Breast epithelium (tissue), 4 donors: ENCODE measurements at places on chromosomes 4 and X.

DNA sequence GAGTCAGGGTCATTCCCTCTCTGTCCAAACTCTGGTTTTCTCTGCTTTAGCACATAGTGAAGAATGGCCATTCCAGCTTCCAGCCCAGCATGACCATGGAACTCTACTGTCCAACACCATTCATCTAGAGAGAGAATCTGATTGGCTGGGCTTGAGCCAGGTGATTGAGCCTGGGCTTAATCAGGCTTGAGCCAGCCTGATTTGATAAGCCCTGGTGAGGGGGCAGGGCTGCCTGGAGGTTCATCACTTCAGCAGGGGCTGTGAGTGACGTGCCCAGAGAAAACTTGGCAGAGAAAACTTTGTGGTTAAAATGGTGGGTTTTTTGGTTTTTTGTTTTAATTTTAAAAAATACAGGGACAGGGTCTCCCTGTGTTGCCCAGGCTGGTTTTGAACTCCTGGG, 62.5 kb downstream of the KIAA0232 start:
- DNase-seq: no peak

DNA sequence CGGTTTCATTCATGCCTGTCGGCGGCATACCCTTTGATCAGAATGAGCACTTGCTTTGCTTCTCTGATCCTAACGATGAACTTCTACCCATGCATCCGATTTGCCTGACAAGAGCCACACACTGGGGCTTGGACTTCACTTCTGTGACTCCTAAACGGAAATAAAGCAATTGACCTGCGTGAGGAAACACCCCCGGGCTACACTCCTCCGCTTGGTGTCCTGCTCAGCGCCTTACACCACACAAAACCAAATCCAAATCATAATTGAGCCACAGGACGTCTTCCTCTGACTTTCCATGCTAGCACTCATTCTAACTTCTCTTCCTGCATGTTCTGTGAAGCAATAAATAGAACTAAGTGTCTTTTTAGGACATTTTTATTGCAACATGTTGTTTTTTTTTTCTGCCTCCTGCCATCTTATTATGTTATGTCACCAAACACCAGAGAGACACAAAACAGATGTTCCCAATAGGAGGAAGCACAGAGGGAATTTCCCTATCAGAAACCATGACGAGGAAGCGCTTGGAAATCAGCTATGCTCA, 110.8 kb upstream of the FAM9B start:
- no peak for DNase-seq

GRCh38 chr4:152160225-152160800, 375.6 kb downstream of the FBXW7 start:
- DNase-seq: no peak

DNA sequence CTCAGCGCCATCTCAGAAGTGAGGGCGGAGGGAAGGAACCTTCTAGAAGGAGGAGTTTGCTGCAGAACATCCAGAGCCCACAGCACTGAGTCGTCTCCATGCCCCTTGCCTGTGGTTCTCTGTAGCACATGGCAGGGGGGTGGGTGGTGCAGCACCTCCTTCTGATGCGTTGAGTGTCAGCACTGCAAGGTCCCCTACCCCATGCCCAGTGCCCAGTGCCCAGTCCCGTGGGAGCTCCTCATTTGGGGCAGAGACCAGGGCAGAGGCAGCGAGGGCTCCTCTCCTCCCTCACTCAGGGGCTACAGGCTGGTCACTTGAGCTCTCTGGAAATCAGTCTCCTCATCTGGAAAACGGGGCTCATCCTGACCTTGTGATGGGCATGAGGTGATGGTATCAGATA, 78.1 kb downstream of the HTRA3 start:
- DNase-seq: no peak

DNA sequence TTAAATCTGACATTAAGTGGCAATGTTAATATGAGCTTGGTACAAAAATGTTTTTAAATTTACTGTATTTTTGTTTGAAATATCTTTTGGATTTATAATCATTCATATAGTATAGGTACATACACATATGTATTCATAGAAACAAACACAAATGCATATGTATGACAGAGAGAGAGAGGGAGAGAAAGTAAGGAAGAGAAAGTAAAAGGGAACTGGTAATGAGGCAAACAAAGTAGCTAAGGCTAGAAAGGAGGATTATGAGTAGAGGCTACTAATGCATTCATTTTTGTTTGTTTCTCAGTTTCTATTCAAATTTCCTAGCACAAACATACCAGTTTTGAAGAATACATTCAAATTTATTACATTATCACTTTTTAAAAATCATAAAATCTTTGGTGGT, 132.4 kb downstream of the GLRA3 start:
- no peak for DNase-seq

DNA sequence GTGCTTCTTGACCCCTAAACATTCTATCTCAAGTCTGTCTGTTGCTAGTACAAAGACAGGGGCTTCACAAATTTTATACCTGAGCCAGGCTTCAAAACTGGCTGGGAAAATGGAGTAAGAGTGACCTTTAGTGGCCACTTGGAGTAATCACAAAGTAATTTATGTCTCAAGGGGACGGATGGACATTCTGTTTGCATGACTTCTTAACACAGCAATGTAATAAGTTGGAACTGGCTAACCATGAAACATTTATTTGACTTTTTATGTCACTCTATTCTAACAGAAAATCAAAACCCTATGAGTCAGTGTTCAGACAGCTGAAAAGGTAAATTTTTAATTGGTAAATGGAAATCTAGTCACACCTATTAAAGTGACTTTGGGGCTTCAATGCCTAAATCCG, 600.6 kb downstream of the ANKRD50 start:
- DNase-seq: no peak

- DNase-seq: no peak
Observed at GRCh38 chr4:151822331-151822730, 61.5 kb upstream of the GATB start.

DNA sequence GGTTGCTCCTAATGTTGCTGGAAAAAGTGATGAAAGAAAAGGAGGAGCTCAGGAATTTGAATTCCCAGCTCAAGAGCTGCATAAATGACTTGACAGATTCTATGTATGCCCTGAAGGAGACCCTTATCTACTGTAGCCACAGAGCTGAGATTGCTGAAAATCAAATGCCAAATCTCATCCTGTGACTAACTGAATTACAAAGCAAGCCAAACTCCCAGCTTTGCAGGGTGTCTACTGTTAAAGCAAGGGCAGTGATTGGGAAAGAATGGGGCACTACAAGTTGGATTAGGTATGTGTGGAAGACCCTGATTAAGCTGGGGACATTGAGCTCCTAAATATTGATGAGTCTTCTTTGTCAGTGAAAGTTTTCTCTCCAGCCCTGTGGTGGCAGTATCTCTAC, 20.8 kb upstream of the SMIM9 start:
- no peak for DNase-seq

DNA sequence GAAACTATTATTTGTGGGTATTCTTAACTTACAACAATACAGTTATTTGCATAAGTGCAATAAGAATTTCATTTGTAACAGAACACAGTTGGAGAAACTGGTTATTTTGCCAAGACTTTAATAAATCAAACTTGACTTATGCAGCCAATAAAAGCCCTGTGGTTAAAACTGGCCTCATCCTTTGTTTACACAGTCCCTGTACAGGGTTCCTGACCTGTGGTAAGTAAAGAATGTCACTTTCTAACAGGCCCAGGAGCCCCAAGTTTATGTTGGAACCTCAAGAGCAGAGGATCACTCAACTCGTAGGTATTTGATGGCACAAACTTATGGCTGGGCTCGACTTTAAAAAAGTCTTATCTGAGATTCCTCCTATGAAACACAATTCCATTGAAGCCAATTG, 88.6 kb upstream of the PTCHD1 start:
- no peak for DNase-seq

GRCh38 chrX:85627363-85627762, 247.9 kb upstream of the POF1B start:
- DNase-seq: no peak

DNA sequence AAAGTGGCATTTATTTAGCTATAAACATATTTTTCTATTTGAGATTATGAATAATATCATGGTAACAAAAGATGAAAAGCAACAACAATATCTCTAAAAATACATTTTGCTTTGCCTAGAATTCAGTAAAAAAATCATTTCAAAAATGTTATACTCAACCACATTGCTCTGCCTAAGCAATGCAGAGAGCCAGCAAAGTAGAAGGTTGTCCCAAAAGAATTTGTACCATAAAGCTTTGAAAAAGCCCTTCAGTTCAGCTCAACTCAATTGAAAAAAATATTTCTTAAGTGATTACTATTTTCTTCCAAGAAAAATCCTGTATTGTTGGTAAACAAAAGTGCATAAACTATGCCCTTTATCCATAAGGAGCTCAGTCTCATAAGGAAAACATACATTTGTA, 301.2 kb upstream of the ARSJ start:
- no peak for DNase-seq

GRCh38 chr4:130054908-130055307, 959.0 kb downstream of the C4orf33 start:
- DNase-seq: no peak

DNA sequence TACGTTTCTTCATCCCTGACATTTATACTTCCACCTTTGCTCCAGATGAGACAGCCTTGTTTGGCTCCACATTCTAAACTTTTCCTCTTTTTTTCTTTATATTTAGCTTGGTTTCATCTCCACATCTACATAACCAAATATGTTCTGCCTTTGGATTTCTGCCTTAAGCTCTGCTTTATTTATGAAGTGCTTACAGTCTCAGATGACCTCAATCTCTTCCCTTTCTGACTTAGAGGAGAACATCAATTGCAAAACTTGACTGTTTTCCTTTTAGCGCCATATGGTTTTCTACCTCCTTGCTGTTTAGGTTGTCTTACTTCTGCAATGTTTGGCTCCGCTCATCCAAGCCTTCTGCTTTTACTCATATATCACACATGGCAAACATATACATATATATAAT, 7.5 kb downstream of the ASB5 start:
- DNase-seq: no peak

GRCh38 chrX:20140420-20140819, 1.2 kb downstream of the EIF1AX start:
- no peak for DNase-seq

DNA sequence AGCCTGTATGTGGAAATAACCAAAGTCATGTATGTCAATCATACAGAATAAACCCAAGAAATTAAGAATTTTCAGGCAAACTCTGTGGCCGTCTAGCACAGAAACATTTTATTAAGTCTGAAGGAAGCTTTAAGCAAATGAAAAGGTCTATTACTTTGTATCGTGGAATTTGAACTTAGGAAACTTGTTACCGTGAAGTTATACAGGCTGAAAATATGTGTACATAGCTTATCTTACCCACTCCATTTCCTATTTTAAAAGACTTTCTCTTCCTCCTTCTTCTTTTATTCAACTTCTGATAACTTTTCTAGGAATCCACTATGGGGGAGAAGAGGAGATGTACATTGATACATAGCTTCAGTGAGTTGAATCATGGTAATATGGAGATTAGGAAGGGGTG, 108.3 kb downstream of the AGTR2 start:
- no peak for DNase-seq

- DNase-seq: no peak
Observed at GRCh38 chr4:121139533-121140222, 24.4 kb downstream of the TNIP3 start.

DNA sequence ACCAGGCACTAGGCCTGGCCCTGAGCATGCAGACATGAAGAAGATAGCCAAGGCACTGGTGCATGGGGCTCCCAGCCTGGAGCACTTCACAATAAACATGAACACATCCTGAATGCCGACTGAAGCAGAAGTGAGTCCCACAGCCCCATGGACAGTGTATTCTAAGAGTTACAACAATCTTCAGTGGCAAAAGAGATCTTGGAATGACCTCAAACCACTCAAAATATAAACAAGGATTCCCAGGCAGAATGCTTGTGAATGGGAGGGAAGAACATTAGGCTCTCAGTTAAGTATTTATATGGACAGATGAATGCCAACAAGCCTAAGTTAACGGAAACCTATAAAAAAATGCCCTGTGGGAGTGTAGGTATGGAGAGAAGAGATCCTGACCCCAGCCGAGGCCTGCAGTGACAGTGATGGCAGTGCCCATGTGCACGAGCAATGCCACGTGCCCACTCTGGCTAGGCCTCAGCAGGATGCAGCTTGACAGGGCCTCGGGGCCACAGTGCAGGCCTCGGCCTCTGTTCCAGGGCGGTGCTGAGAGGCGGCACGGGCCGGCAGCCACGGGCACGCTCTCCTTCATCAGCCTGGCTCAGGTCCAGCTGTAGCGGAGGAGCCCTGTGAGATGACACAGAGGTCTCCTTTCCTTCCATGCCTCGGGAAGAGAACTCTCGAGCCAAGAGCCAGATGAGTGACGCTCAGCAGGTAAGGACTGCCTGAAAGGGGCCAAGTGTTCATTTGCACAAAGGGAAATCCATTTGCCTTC, 49.2 kb downstream of the IRF2 start:
- DNase-seq: peak; percentile 25

DNA sequence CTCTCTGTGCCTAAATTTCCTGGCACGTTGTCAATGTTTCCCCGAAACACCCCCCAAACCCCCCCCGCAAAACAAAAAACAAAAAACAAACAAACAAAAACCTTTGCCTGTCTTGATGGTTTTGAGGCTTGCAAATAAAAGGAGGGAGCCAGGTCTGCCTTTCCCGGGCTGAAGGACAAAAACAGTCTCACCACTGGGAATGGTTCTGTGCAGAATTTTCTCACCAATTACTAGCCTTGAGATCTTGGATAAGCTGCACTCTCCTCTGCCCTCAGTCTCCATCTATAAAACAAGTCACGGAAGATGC, 15.5 kb downstream of the NKX3-2 start:
- DNase-seq: no peak

- DNase-seq: no peak
Observed at GRCh38 chr4:159284733-159285132, 181.9 kb downstream of the RAPGEF2 start.

DNA sequence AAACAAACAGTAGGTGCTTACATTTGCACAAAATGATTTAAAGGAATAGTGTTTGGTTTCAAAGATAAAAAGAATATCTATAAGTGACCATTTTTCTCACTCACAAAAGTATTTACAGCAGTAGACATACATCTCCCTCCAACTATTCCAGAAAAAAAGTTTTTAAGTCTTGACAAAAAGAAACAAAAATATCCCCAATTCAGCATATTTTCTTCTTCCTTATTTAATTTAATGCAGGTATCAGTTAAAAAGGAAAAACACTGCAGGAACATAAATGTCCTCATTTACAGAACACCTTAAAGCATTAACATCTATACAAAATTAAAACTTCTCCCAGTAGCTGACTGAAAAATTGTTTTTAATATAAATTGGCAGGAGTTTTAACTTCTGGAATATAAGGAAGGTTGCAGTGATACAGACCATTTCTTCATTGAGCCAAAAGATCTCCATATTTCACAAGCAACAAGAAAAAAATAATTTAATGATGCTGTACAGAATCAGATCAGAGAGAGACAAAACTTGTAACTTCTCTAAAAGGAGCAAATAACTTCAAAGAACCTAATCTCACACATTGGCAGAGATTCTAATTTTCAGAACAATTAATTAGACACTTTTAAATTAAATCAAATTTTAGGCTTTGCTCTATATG, 4.3 kb downstream of the MAB21L2 start:
- DNase-seq: no peak
